Renal cortical epithelial cell (primary cell): ENCODE measurements at places on chromosomes 1 and 21.
A peak's percentile ranks its signal among the peaks of the same experiment; 100 is the strongest.

DNA sequence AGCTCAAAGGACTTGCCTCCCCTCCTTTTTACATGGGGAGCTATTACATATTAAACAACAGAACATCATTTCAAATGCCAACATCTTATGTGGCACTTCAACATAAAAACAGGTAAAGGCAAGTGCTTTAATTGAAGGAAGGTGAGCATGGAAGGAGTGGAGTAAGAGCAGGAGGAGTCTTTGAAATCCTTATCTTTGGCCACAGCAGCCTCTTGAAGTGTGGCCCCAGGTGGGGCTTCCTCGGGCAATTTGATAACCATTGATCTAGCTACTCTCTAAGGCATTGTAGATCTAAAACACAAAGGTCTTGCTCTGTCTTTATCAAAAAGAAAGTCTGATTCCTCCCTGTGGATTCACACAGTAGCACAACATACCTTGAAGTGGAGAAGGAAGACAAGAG is 70.9 kb upstream of the PPP2R5A start:
- DNase-seq = no peak

GRCh38 chr1:240663169-240663879 is 51.4 kb upstream of the GREM2 start:
- no peak for DNase-seq

- no peak for DNase-seq
Observed at GRCh38 chr1:72489801-72490200, 207.5 kb upstream of the NEGR1 start.

GRCh38 chr1:246364415-246364941 is 142.6 kb downstream of the SMYD3 start:
- DNase-seq = no peak

- DNase-seq = no peak
Observed at GRCh38 chr1:85554630-85555327, 25.8 kb upstream of the CCN1 start.

GRCh38 chr1:24688621-24689195 is 45.6 kb downstream of the SRRM1 start:
- DNase-seq = peak; percentile 50

GRCh38 chr1:189803364-189803763 is 674.3 kb downstream of the BRINP3 start:
- DNase-seq = no peak

DNA sequence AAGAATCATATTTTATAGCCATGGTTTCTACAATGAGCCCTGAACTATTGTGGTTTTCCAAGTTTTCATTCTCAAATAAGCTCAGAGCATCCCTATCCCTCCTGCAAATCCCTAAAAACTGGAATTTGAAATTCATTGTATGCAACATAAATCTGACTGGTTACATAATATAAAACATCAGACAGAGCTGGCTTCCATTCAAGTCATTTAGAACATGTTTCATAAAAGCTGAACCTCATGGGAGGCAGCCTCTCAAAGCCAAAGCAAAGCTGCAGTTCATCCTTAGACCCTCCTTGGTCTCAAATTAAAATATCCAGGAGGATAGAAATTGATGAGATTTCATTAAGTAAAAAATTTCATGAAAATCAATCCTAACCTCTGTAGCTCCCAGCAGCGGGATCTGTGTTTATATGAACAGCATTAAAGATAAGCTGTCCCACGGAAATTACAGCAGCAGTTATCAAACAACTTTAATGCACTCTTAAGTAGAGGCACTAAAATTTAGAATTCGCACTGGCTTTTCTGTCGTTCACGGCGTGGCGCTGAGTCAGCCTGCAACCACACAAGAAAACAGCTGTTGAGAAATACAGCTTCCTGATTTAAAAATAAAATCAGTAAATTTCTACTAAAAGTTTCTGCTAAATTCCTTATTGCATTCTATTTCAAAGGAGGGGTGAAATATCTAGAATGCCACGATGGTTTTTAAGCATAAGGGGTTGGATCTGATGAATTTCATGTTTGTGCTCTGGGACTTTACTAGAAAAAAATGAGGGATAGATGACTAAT is 99.9 kb upstream of the TIAM1 start:
- DNase-seq = no peak

- DNase-seq = no peak
Observed at GRCh38 chr1:202144402-202145067, at the start of gene ARL8A. ARL8A (minus strand) TSS chr1:202144737; CDS start chr1:202144572, 165 bp downstream.

DNA sequence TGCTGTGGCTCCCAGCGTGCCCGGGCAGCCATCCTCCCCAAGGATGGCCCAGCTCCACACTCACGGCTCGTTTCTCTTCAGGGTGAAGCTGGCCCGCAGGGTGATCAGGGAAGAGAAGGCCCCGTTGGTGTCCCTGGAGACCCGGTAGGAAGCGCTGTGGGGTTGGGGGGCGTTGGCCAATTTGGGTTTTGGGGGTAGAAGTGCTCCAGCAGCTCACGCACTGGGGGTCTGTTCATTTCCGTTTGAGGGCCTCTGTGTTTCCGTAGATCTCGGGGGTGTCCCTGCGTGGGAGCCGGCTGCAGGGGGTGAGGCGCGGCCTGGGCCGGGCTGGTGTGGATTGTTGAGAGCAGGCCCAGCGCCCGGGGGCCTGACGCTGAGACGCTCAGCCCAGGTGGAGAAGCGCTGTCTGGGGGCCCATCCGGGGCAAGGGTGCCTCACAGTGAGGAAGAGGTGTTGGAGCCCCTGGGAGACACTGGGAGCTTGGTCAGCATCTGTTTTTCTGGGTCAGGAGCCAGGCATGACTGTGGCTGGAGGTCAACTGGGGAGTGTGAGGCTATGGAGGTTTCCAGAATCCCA is 12.6 kb downstream of the COL6A1 start:
- DNase-seq = no peak

- no peak for DNase-seq
Observed at GRCh38 chr1:154589780-154590179, 18.2 kb downstream of the ADAR start.

GRCh38 chr1:159561497-159561896 is 25.7 kb upstream of the OR10J5 start:
- DNase-seq = no peak

DNA sequence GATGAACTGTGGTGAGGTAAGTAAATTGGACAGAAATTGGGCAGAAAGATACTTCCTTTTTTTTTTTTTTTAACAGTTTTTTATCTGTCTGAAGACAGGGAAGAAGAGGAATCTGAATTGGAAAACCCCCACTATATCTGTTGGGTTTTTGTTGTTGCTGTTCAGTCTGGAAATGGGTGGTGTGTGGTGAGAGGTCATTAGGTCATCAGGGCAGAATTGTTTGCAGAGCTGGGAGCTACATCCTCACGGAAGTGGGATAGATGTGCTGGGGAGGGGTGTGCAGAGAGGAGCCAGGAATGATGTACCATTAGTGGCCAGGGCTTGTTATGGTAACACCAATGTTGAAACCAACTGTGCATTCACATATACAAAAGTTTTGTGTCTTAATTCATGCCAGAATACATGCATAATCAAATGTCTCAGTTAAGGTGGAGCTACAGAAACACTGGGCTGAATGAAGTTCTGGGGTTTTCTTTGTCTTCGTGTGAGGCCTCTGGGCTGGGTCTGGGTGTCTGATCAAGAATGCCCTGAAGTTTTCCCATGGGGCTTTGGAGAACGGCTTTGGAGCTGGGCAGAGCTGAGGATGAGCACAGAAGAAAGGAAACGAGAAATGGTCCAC is 12.4 kb downstream of the USP25 start:
- no peak for DNase-seq

DNA sequence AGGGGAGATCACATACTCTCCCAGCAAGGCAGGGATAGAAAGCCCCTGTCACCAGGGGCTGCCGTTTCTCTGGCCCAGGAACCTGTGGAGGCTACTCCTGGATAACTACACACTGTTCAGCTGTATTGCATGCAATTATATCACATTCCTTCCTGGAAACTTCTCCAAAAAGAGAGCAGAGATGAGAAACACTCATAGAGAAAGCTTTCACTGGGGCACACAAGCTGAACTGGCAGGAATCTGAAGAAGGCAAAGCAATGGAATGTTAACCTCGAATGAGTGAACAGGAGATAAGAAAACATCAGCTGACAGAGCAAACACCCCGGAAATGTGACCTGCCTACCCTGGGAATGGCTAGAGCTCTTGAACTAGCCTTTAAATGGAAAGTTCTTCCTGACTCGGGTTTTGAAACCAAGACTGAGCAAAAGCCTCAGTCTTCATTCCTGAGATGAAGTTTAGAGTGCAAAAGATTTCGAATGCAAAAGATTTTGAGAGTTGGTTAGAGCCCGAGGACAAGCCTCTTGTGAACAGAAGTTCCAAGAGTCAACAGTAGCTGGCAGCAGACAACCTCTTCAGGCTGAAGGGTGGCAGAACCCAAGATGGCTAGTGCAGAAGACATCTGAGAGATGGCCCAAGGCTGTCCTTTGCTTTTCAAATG is 32.3 kb downstream of the CCN1 start:
- DNase-seq = peak; percentile 97

GRCh38 chr1:83499998-83500397 is 498.9 kb downstream of the TTLL7 start:
- no peak for DNase-seq

DNA sequence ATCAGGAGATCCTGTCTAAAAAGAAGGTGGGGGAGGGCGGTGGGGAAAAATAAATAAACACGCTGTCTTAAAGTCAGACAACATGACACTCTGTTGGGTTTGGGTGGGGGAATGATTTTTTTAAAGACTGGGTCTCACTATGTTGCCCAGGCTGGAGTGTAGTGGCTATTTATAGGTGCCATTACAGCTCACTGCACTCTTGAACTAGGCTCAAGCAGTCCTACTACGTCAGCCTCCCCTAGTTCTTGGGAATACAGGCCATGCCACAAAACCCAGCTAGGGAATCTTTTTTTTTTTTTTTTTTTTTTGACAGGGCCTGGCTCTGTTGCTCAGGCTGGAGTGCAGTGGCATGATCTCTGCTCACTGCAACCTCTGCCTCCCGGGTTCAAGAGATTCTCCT is 2.4 kb upstream of the SNRPE start:
- DNase-seq = no peak

DNA sequence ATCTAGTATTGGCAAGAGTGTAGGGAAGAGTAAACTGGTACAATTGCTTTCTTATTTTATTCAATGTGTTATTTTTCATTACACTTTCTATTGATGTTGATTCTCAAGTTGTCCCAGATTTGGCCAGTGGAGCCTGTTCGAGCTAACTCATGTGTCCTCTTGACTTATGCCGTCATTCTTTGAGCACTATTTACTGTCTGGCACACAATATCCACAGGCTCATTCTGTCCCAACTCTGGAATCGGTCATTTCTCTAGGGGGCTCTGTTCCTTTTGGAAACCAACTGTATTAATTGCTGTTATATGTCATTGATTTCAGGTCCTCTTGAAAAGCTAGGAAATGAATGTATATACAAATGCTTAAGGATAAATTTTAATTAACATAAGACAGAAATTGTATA is 22.4 kb upstream of the SFPQ start:
- no peak for DNase-seq

DNA sequence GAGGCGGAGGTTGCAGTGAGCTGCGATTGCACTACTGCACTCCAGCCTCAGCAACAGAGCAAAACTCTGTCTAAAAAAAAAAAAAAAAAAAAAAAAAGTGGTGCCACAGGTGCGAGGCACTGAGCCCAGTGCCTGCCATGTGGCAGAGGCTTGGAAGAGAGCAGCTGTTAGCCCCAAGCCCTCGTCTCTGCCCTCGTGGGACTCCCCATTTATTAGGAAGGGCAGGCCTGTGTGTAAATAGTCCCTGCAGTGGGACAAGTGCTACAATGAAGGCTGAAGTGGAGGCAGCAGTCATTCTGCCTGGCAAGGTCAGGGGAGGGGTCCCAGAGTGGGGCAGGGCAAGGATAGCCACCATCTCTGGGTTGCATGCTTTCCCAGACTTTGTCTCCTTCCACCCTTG is 6.5 kb downstream of the RPS6KA1 start:
- no peak for DNase-seq

DNA sequence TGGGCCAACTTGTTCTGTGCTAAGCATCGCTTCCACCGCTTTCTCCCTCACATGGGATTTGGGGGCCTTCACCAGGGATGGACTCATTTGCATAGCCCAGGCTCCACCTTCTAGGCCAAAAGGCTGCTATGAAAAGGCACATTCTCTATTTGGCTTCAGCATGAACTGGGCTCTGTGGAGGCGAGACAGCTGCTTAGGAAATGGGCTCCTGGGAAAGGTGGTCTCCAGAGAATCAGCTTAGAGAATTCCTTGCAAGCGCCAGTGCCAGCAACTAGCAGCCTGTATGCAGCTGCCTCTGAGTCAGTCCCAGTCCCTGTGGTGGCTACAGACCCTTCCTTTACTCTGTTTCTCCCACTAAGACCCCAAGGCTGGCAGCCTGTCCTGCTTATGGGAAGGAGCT is 214.5 kb downstream of the HIVEP3 start:
- no peak for DNase-seq

DNA sequence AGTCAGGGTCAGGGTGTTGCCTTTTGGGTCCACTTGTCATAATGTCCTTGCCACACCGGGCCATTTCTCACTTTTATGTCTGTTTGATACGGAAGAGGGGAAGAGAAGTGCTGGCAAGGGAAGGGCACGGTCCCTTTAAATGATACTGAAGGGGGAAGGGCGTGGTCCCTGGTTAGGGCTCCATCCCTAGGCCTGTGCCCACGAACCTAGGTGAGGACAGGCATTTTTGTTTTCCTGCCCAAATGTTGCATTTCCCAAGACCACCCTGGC is 25.2 kb downstream of the B3GALT5 start:
- DNase-seq = no peak

DNA sequence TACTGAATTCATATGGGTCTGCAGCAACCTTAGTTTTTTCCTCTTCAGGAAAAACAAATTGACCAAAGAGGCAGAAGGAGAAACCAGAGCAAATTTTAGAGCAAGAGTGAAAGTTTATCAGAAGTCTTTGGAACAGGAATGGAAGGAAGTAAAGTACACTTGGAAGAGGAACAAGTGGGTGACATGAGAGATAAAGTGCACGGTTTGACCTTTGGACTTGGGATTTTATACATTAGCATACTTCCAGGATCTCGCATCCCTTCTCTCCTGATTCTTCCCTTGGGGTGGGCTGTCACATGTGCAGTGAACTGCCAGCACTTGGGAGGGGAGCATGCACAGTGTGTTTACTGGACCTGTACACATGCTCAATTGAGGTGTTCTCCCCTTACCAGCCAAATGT is 754.8 kb upstream of the ADAMTS5 start:
- no peak for DNase-seq

- no peak for DNase-seq
Observed at GRCh38 chr1:111855260-111855659, 99.6 kb downstream of the DDX20 start.

- no peak for DNase-seq
Observed at GRCh38 chr21:45699966-45700365, 56.4 kb downstream of the PCBP3 start.

- peak; percentile 62 for DNase-seq
Observed at GRCh38 chr1:16677552-16678431, 11.0 kb upstream of the RNU1-3 start.

GRCh38 chr1:167747988-167748387 is 26.2 kb downstream of the MPZL1 start:
- no peak for DNase-seq

- no peak for DNase-seq
Observed at GRCh38 chr1:95832370-95832769, 598.4 kb downstream of the RWDD3 start.

- DNase-seq = peak; percentile 36
Observed at GRCh38 chr1:204356997-204357396, 2.7 kb downstream of the PLEKHA6 start.

- DNase-seq = peak; percentile 35
Observed at GRCh38 chr1:150535511-150536287, 13.5 kb upstream of the ADAMTSL4 start.
